ENCODE measurements at places on chromosomes 4 and X.
A peak's percentile ranks its signal among the peaks of the same experiment; 100 is the strongest.

DNA sequence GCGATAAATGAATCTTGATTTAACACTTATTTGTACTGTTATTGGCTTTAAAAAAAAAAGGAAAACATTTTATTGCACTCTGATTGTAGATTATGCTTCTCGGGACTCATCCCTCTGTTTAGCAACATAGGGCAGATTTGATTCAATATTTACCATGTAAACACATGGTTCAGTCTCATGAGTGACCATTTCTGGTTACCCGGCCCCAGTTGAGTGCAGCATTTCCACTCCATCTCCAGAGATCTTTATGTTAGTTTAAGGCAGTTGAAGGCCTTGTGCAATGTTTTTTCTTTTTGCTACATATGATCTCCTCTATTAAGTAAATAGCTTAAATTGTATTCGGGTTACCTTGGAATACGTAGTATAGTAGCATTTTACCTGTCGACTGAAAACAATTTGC, 143.3 kb upstream of the RPS6KA3 start:
- no peak for DNase-seq

DNA sequence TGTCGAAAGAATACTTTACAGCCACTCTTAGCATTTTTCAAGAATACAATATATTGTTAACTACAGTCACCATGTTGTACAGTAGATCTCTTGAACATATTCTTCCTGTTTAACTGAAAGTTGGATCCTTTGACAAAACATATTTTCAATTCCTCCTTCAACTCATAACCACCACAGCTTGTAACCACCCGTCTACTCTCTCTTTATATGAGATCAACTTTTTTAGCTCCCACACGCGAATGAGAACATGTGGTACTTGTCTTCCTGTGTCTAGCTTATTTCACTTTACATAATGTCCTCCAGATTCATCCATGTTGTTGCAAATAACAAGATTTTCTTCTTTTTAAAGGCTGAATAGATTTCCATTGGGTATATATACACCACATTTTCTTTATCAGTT, 338.3 kb upstream of the IGFBP7 start:
- DNase-seq = no peak

GRCh38 chr4:129708784-129709183, 612.8 kb downstream of the C4orf33 start:
- DNase-seq = no peak

- no peak for DNase-seq
These were observed 35.7 kb downstream of the IDS start for GRCh38 chrX:149469406-149469805.

GRCh38 chr4:166309286-166309685, 436.2 kb downstream of the TLL1 start:
- DNase-seq = no peak

DNA sequence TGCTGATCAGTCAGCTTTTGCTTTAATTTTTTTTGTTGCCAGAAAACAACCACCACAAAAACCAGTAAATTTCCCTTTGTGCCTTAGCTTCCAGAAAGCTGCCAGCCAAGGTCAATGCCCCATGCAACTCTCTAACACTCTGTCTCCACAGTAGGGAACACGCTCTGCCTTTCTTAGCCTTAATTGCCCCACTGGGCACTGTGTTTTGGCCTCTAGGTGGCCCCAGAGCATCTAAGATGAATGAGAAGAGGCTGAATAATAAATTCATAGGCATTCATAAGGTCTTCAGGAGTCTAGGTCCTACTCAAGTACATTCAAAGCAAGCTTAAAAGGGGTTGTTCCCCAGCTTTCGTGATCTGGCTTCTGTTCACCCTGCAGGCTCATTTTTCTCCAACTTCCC, 57.7 kb upstream of the PASD1 start:
- DNase-seq = peak; percentile 68

DNA sequence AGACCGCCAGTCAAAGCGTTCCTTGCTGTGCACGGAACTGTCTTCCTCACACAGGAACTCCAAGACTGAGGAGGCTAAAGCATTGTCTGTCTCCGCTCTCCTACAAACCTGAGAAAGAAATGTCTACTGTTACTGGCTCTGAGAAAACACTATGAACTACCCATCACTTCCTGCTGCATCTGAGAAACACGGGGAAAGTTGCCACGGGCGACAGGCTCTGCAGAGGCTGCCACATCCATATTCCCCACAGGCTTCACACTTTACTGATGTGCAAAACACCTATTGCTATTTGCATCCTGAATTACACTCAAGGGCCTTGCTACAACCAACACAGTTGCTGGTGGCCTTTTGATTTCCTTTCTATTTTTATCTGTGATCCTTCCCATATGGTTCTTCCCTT, 59.0 kb downstream of the AFAP1 start:
- DNase-seq = no peak

DNA sequence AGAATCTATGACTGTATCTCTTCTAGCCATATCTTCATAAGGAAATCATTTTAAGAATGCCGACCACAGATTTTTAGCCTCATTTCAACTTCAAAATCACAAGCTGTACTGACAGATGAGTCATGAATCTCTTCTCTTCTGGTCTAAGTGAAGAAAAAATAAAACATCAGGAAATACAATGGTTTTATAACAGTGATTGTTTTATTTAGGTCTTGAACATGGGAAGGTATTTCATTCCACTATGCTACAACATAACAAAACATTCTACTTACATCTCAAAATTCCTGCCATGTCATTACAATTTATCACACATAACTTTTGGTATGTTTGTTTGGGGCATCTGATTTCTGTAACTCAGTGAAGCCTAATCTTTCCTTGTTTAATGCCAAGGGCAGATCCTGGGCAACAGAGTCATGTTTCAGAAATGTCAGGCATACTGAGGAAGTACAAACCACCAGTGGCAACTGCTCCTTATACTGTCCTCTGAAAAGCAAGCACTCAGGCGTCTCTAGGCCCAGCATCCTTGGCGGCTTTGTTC, 325.0 kb downstream of the PDHA2 start:
- DNase-seq = no peak
